Adrenal gland (tissue), 19 donors: ENCODE measurements at places on chromosomes 1 and 21.

DNA sequence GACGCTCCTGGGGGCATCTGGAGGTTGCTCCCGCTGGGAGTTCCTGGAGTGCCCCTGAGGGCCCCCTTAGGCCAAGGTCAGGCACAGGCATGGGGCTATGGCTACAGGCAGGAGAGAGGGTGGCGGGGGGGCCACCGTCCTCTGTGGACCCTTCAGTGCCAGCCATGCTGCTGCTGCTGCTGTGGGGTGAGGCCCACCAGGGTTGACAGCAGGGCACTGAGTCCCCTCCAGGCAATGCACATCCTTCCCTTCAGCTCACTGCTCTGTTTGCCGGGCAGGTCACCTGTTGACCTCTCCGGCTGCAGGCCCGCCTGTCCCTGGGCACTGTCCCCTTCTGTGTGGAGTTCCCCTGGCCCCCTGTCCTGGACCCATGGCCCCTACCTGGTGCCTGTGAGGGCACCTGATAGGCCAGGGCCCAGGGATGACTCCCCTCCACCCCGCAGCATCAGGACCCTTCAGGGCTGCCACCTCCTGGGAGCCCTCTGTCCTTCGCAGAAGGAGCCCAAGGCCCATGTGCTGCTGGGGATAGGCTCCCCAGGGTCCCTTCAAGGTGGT, 34.1 kb upstream of the ADARB1 start:
- DNase-seq, result no peak

DNA sequence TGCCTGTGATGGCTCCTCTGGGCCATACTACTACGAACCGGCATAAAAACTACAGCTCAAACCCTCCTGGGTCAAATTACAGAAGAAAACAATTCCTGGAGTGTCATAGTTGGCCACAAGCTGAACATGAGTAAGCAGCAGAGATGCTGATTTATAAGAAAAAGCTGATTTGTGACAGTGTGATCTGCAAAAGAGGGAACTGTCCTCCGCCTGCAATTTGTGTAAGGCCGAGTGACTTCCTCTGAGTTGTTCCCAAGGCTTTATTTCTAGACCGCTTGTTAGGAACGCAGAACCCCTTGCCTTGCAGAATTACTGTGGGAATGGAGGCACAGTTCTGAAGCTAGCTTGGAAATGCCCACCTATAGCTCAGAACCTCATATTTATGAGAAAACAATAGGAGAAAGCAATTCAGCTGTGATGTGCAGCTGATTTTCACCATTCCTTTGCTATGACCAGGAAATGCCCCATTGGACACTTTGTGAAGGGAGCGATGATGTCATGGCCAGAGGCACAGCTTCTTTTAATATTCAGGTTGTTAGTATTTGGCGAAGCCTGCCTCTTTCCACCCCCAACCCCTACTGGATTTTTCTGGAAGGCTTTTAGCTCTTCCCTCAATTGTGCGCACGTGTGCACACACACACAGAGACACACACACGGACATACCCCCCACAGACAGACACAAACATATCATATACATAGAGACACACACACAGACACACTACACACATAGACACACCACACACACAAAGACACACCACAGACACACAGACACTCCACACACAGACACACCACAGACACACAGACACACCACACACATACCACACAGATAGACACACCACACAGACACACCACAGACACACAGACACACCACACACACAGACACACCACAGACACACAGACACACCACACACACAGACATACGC, 47.6 kb downstream of the IER5 start:
- DNase-seq, result no peak

GRCh38 chr1:63958556-63958955, 184.7 kb downstream of the ROR1 start:
- no peak for DNase-seq

- DNase-seq, result no peak
These were observed 27.7 kb downstream of the EPS15 start for GRCh38 chr1:51491166-51491981.
